ENCODE measurements at places on chromosomes 12 and 14.
A peak's percentile ranks its signal among the peaks of the same experiment; 100 is the strongest.

GRCh38 chr12:74578486-74578885, 40.9 kb downstream of the ATXN7L3B start:
- DNase-seq = no peak

DNA sequence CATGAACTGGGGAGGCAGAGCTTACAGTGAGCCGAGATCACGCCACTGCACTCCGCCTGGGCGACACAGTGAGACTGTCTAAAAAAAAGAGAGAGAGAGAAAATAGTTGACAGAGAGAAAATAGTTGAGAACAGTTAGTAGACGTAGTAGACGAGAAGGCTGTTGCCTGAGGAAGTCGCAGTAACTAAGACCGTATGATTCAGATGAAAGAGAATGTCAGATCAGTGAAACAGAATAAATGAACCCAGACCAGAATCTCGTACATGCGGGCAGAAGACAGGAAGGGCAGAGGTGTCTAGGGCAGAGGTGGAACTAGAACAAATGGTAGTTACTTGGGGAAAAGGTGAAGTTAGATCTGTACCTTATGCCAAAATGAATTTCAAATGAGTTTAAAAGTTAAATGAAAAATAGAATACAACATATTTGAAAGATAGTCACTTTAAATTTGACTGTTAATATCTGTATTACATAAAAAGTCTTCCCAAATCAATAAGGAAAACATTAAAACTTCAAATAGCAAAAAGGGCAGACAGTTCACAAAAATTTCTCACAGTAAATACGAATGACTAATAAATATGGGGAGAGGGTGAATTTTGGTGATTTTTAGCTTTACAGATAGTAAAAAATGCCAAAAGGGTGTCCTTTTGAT, 17.7 kb downstream of the MDM2 start:
- DNase-seq = no peak

DNA sequence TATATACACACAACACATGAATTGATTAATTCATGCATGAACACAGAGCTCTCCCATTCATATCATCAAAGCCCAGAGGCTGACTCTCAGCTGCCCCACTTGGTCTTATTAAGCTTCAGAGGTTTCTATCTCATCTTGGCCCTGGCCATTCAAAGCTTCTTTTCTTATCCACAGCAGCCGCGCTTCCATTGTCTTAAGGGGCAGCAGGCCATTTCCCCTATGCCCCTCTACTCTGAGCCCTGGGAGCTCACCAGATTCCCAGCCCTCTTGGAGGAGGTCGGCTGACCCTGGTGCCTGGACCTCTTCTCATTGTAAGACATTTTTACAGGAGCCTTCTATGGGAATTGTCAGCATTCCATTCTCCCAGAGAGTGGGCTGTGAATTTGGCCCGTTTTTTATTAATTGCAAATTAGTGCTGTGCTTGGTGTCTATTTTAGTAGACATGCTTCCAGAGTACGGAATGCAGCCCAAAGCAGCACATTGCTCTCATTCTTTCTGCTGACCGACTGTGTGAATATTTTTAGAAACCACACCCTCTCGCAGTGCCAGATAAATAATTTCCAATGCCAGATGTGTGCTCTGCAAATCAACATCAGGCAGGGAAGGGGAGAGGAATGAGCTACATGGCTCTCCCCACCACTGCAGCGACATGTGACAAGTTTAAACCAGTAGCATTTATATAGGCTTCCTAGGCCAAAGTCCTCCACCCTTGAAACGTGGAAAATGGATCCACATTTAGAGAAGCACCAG, 58.5 kb downstream of the NUAK1 start:
- peak; percentile 81 for DNase-seq

- no peak for DNase-seq
These were observed 759.7 kb downstream of the GALC start for GRCh38 chr14:87233266-87233665.

GRCh38 chr14:69324341-69324931, 64.5 kb downstream of the GALNT16 start:
- no peak for DNase-seq

DNA sequence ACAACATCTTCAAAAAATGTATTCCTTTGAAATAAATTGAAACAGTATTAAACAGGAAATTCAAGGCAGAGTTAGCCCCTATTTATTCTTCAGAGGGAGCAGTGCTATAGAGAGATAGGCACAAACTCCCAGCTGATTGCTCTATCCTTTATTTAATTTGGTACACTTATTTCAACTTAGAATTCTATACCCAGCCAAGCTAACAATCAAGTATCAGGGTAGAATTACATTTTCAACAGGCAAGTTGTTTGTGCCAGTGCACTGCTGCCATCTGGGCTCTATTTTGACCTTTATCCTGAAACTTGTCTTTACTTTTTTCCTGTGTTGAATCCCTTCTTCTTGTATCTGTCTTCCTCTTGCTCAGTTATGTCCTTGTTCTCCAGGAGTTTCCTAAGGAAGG, 159.2 kb downstream of the STXBP6 start:
- DNase-seq = no peak

- peak; percentile 87 for DNase-seq
These were observed at the start of gene DENND5B for GRCh38 chr12:31590642-31591379. TSS of gene DENND5B (minus strand) at chr12:31591136. CDS start at chr12:31590832, 304 bp downstream.

DNA sequence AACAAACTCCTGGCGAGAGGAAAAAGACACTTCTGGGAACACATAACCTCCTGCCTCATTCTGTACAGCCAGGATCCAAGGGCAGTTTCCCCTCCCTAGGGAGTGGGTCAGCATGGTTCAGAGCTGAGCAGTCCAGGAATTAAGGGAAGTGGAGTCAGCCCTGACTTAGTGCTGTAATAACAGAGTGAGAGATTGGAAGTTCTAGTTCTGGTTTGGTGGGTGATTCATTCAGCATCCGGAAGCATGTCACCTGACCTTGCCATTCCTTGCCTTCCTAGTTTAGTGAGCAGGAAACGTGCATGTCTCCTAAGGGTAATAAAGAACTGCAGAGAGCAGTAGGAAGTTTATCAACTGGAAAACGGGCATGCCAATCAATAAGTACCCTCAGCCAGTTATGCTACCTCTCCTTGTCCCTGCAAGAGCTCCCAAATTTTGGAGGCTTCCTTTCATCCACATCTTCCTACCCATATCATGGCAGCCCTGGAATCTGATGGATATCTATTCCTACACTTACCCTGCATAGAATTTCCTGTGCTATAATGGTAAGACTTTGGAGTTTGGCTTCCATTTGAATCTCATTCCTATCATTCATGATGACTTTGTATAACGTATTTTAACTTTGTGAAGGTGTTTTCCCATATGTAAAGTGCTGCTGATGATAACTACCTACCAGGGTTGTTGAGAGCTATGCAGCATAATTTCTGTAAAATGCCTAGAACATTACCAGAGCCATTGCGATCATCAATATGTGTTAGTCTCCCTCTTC, 28.5 kb upstream of the MAGOHB start:
- DNase-seq = peak; percentile 76

DNA sequence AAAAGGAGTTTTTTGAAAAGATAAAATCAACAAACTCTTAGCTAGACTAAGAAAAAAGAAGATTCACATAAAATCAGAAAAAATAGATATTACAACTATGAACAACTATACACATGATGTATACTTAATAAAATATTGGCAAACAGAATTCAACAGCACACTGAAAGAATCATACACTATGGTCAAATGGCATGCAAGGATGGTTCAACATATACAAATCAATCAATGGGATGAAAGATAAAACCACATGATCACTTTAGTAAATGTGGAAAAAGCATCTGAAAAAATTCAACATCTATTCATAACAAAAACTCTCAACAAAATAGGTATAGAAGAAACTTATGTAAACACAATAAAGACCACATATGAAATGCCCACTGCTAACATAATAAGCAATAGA, 84.5 kb upstream of the BBS10 start:
- no peak for DNase-seq

DNA sequence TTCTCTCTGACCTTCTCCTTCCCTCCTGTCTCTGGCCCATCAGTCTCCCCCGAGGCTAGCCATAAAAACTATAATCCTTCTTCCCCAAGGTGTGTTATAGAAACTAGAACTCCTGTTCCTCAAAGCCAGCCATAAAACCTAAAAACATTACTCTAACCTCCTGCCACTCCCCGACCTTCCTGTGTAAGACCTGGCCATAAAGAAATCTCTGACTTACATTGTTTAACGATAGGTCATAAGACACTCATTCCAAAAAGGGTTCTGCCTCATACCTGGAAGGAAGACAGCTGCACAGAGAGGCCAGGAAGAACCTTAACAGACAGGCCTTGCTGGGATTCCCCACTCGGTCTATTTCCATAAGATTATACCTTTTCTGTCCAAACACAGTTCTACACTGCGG, 70.9 kb upstream of the EEA1 start:
- no peak for DNase-seq

DNA sequence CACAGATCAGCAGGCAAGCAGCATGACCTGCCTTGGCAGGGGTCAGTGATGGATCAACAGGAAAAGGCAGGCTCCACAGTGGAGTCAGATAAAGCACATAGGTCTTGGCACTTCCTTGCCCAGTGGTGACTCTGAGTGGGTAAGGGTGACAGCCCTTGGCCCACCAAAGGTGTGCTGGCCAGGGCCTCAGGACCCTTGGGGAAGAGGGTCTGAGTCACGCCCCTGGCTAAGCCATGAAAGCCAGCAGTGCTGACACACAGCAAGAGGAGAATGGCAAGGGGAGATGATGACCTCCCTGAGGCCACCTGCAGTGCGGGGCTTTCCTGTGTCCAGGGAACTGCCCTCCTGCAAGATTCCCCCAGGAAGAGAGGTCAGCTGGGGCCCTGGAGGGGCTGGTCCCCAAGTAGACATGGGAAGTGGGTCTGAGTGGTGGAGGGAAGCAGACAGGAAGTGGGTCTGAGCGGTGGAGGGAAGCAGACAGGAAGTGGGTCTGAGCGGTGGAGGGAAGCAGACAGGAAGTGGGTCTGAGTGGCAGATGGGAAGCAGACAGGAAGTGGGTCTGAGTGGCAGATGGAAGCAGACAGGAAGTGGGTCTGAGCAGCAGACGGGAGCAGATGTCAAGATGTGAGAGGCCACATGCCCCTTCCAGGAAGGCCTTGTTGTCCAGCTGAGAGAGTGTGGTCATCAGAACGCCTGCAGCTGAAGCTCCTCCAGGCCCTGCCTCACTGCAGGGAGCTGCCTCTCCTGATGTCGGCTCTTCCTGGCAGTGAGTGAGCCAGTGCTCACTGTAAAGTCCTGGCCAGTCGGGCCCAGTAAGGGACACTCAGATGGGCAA, 34.8 kb downstream of the DIO3 start:
- no peak for DNase-seq

Data from GM23248 (cell line).